Stimulated activated CD8-positive, alpha-beta memory T cell treated with anti-CD3 and anti-CD28 coated beads, Interleukin-15, amount 100 ng/mL, for 24 hours (primary cell): ENCODE measurements at places on chromosomes 16 and 17.

DNA sequence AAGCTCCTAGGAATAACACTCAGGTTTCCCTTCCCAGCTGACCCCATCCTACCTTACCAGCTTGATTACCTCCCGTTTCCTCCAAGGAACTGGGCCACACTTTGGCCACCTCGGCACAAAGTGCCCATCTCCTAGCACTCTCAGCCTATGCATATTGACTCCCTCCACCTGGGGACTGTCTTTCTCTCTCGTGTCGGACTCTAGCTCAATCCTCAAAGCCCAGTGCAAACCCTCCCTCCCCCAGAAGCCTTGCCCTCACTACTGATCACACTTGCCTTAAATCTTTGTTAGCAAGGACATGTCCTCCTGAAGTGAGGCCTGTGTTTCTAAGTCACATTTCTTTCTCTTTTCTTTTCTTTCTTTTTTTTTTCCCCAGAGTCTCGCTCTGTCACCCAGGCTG, 2.6 kb upstream of the RAB26 start:
- DNase-seq = no peak

GRCh38 chr16:26747760-26748159, 319.0 kb upstream of the C16orf82 start:
- DNase-seq = no peak

- no peak for DNase-seq
Measured at GRCh38 chr17:39224778-39225307, 902 bp downstream of the STAC2 start.

DNA sequence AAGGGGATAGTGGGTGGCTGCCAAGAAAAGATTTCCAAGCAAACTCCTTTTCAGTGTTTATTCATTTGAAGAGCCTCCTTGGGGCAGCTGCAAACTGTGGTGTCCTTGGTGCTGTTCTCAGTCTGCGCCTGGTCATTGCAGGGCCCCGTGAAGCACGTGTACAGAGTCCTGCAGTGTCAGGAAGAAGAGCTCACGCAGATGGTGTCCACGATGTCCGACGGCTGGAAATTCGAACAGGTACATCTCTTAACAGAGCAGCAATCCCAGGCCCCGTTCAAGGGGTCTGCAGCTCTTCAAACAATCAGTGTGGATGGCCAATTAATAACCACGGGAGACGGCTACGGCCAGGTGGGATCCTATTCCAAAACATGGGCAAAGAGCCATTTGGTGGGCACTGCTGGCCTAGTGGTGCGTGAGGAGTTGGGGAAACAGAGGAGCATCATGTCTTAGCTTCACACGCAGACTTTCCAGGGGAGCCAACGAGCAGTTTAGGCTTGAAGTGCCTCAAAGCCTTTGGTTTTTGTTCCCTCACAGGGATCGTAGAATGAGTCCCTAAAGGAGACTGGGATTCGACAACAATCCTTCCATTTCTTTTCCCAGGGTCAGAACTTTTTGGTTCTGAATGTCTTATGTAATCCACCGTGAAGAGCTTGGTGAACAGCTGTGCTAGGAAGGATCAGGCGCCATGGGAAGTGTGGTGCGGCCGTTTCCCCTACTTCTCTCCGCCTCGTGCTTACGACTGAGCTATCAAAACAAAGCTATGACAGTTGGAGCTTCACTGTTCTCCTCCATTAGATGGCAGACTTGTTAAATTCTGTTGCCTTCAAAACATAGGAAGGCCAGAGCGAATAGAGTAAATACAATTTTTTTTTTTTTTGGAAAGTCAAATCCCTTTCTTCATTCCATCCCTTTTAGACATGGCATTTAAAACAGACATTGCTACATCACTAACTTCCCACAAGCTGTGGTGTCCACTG, 12.6 kb downstream of the KCTD2 start:
- DNase-seq = no peak

- DNase-seq = peak; percentile 37
Measured at GRCh38 chr17:78313735-78314648, 45.9 kb downstream of the SOCS3 start.
